ENCODE measurements at places on chromosomes 7 and 10.

DNA sequence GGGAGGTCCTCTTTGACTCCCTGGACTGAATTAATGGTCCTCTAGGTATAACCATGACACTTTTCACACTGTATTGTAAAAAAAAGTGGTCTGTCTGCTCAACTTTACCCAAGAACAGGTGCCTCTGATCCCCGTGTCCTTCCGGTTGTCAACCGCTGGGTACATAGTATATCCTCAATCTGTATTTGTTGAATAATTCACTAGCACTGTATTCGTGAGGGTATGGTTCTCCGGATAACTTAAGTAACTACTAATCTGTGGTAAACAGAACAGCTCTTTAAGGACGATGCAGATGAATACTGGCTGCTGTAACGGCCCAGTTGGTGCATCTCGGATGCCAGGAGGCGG lies 472 bp upstream of the ADAM22 start:
- no peak for DNase-seq

DNA sequence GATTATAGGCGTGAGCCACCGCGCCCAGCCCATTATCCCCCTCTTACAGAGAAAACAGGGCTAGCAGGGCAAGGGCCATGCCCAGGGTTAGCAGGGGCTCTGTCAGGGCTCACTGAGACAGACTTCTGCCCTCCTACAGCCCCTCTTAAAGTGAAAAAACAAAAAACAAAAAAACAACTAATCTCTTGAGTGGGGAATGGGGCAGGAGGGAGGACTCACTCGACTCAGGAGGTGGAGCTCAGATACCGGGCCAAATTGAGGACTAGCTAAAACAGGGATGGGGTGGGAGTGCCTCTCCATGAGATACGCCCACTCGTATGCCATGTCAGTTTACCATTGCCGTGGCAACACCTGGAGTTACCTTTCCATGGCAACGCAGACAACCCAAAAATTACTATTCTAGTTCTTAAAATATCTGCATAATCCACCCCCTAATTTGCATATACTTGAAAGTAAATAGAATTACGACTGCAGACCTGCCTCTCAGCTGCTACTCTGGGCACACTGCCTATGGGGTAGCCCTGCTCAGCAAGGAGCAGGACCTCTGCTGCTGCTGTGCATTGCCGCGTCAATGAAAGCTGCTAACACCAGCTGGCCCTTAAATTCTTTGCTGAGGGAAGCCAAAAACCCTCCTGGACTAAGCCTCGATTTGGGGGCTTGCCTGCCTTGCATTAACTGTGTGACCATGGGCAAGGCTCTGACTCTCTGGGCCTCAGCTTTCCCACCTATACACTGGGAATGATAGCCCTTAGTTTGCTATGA lies 13.4 kb downstream of the SSC4D start:
- DNase-seq: peak; percentile 27

DNA sequence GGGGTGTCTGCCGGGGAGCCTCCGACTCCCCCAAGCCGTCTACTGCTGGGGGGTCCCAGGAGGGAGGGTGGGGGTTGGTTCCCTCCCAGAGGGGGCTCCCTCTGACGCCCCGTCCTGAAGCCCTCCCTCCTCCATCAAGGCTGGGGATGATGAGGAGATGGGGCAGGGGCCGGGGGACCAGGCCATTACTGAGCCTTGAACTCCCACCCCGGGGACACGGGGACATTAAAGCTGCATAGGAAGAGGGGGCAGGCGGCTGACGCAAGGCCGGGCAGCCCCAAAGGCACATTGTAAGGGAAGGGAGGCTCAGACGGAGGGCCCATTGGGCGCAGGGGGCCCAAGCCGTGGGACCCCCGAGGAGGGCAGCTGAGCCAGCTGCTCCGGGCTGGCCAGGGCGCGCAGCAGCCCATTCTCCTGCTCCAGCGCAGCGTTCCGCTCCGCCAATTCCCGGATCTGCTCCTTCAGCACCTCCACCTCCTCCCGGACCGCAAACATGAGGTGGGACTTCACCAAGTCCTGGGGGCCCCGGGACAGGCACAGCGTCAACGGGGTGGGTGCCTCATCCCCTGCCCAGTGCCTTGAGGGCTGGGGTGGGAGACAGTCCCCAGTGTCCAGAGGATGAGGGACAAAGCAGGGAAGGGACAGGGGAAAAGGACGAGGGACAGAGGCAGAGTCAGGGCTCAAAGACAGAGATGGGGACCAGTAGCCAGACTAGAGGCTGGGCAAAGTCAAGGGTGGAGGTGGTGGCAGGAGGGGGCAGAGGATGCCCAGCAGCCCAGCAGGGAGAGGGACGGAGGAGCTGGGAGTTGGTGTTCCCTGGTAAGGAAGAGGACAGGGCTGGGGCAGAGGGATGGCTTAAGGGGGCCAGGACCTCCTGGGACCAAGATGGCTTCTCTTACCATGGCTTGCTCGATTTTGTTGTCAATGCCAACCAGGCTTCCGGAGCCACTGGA lies 2.9 kb upstream of the SPACDR start:
- no peak for DNase-seq

DNA sequence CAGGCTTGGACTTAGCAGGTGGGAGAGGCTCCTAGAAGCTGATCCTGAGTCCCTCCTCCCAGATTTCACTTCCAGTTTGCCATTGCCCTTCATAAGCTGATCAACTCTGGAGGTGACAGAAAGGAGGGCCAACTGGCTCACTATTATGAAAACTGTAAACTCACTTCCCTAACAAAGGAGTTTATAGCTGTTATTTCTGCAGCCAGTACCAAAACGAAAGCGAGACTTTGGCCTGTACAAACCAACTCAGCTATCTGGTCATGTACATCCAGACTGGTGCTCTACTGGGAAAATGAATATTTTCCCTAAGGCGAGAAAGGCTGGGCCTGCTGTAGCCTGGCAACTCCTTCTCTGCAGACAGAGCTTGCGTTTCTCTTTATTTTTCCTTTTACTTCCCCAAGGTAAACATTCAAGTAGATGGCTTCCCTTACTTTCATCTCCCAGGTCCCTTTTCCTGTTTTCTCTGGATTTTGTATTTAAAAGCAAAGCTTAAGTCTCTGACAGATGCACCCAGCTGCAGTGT lies 54.7 kb downstream of the GALNT17 start:
- DNase-seq: no peak

- DNase-seq: no peak
Measured at GRCh38 chr7:136143271-136143670, 166.1 kb upstream of the MTPN start.

GRCh38 chr7:20229646-20230500 lies 12.7 kb upstream of the MACC1 start:
- DNase-seq: no peak

DNA sequence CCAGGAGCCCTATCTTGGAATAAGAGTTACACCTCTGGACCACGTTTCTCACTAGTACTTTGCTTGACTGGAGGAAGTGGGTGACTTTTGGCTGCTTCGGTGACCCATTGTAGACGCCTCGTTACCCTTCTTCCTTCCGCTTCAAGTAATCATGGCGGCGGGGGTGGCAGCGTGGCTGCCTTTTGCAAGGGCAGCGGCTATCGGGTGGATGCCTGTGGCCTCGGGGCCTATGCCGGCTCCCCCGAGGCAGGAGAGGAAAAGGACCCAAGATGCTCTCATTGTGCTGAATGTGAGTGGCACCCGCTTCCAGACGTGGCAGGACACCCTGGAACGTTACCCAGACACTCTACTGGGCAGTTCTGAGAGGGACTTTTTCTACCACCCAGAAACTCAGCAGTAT lies 1.5 kb downstream of the KCND2 start:
- no peak for DNase-seq

GRCh38 chr7:99737726-99738125 lies 2.7 kb upstream of the CYP3A7 start:
- no peak for DNase-seq

DNA sequence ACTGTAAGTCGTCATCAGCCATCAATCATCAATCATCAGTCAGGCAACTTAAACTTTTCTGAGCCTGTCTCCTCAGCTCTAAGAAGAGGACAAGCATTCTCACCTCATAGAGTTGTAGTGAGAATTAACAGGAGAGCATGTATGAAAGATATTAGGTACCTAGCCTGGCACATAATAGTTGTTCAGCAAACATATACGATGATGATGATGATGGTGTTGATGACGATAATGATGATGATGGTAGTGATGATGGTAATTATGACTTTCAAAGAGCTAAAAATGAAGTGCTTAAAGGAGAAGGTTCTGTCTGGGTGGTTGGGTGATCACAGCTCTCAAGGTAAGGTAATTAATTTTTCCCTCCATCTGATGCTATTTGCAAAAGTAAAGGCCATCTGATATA lies 55.1 kb upstream of the ADRB1 start:
- DNase-seq: no peak

DNA sequence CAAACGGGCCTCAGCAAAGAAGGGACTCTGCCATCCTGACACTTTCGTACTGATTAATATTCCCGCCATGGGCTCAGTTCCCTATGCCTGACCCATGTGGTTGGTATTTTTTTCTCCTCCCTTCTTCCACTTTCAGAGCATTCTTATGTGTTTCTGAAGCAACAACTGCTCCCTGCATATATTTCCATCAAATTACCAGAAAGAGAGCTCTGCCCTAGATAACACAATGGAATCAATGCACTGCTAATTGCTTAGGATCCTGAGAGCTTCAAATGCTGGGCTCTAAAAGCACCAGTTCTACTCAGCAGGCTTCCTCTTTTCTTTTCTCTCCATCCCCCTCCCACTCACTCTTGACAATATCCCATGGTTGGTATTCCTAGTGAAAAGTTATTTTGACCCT lies 5.3 kb downstream of the TECTB start:
- peak; percentile 5 for DNase-seq

DNA sequence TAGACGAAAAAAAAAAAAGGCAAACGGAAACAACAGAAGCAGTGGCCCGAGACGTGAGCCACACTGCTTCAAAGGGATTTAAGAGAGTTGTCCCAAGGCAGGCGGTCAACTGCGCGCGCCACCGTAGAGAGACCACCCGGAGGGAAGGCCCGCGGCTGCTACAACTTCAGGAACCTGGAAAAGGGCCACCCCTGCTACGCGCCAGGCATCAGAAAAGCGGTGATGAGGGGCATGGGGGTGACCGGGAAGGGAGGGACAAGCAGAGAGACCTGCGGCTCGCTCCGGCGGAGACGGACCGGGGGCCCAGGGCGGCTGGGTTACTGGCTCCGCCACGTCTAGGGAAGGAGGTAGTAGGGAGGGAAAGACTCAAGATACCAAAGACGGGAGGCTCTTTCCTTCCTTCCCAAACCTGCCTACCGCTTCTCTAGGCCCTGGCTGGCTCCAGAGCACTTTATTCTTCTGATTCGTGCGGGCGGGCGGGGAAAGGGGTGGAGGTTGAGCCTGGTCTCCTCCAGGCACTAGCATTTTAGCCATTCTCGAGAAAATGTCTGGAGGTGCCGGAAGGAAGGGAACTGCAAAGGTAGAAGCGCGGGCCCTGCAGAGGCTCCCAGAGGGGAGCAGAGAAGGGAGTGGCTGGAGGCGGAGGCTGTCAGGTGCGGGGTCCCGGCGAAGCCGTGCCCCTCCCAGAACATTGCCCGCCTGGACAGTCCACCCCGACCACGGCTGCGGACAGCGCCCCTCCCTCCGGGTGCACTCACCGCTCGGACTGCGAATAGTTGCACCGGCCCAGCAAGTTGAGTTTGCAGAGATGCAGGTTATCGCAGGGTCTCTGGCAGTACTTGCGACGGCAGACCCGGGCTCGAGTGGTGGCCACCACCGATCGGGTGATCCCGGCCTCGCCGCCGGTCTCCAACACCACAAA lies 993 bp downstream of the ZC3HAV1 start:
- peak; percentile 61 for DNase-seq

GRCh38 chr7:16178092-16178491 lies 243.2 kb downstream of the CRPPA start:
- DNase-seq: no peak

DNA sequence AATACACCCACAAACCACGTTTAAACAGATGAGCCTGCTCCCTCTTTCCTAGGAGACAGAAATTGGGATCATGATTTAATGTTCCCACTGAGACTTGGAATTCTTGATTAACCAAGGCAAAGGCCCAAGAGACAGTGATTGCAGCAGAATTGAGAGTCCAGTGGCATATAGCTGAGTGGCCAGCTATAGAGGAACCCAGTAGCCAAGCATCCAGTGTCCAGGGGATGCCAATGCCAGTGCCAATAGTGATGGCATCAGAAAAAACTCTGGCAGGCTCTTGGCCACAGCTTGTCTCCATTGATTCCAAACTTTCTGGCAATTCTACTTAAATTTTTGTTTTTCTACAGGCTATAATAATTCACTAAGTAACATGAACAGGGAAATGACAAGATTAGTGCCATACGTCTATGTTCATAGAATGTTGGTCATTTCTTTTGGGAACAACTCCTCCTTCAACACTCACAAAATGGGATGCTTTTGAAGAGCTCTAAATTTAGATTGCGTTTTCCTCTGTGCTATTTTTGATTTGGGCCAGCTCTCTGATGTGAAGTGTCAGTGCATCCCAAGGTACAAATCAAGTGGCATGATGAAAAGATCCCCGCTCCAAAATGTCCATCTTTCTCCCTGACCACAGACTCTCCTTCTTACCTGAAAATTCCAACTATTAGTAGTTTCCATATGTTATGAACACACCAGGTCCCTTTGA lies 83.1 kb upstream of the A1CF start:
- no peak for DNase-seq

GRCh38 chr7:79714081-79714480 lies 260.6 kb upstream of the MAGI2 start:
- no peak for DNase-seq

GRCh38 chr7:79471699-79472098 lies 18.2 kb upstream of the MAGI2 start:
- DNase-seq: no peak

- no peak for DNase-seq
Measured at GRCh38 chr10:113108194-113108835, 158.3 kb downstream of the TCF7L2 start.

DNA sequence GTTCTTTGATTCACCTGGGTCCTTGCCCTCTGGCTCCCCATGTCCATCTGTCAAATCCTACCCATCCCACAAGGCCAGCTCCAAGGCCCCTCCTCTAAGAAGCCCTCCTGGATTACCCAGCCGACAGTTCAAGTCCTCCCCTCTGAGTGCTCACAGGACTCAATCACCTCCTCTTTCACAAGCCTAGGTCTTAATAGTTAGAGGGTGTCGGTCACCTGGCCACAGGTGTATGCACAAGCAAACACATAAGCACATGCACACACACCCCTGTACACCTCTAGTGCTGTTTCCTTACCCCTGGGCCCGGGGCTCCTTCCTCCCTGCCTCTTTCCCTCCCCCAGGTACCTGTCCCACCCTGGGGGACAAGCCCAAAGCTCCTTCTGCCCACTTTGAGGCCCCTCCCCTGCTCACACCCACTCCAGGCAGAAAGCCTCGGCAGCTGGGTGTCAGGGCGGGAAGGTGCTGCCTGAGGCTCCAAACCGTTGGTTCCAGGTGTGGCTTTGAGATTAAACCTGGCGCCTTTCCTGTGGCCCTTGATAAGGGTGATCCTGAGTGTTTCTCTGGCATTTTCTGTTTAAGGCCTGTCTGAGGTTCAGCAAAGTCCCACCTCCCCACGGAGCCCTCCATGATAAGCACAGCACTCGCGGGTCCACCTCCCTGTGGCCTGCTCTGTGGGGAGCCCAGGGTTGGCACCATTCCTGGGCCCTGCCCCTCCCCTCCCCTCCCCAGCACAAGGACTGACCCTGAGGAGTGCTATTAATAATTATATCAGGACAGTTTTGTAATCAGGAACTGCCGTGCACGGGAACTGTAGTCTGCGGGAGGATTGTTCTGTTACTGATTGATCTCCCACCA lies 14.6 kb upstream of the AQP1 start:
- no peak for DNase-seq

GRCh38 chr7:155510975-155511701 lies 35.2 kb downstream of the CNPY1 start:
- DNase-seq: no peak
